ENCODE measurements at places on chromosomes 5 and 9. TPM values are rescaled to one million over a fixed set of nuclear protein-coding genes. Genes with fewer than 3 reads are reported as not detected.

Gene OBP2B
- not detected for total RNA-seq

Gene FBXW11
- total RNA-seq = 50.9 TPM

Gene NR6A1
- total RNA-seq = 0.26 TPM

Gene LVRN
- total RNA-seq = 0.47 TPM

Gene SETX
- total RNA-seq = 57.1 TPM

All from bronchial smooth muscle cell (primary cell).